ENCODE measurements at places on chromosomes 5 and 9.

DNA sequence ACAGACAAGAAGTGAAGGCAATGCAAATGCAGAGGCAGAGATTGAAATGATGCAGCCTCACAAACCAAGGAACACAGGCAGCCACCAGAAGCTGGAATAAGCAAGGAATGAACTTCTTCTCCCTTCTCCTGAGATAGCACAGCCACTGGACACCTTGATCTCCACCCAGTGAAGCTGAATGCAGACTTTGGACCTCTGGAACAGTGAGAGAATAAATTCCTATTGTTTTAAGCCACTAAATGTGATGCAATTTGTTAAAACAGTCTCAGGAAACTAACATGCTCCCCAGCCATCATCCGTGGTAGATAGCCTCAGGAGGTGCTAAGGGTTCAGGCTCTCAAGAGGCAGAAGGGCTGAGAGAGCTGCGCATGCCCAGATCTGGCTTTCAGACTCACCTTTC lies 512.2 kb upstream of the ZNF608 start:
- no peak for DNase-seq

DNA sequence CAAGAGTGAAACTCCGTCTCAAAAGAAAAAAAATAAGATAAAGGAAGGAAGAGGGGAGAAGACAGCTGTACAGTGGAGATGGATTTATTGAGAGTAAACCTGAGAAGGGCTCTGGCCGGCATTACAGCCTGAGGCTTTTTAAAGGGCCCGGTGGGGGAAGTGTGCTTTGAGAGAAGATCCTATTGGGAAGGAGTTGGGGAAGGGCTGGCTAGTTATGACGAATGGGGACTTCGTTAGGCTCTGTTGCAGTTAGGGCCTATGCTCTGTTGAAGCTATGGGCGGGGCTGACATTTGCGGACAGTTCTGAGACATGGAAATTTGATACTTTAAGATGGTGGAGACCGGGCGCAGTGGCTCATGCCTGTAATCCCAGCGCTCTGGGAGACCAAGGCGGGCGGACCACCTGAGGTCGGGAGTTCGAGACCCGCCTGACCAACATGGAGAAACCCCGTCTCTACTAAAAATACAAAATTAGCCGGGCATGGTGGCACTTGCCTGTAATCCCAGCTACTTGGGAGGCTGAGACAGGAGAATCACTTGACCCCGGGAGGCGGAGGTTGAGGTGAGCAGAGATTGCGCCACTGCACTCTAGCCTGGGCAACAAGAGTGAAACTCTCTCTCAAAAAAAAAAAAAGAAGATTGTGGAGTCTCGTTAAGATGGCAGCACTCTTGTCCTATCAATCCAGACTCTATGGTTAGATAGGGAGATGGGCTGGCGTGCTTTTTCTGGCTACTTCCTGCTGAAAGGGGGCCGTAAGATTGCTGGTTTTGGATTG lies 33.2 kb downstream of the C9orf50 start:
- DNase-seq: no peak

DNA sequence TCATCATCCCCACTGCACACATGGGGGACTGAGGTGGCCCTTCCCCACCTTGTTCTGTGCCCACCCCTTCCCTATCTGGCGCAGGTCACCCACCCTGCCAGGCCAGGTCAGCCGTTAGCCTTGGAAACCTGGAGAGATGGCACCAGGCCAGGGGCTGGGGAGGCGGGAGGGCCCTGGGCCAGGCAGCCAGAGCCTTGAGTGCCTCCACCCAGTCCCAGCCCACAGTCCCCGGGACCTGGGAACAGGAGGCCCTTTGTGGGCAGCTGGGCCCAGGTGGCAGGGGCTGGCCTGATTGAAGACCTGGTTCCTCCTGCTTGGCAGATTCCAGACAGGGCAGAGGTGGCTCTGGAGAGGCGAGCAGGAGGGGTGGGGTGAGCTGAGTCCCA lies 70.6 kb downstream of the LRSAM1 start:
- DNase-seq: no peak

- no peak for DNase-seq
Observed at GRCh38 chr5:21654556-21654955, 1198.6 kb downstream of the CDH12 start.

DNA sequence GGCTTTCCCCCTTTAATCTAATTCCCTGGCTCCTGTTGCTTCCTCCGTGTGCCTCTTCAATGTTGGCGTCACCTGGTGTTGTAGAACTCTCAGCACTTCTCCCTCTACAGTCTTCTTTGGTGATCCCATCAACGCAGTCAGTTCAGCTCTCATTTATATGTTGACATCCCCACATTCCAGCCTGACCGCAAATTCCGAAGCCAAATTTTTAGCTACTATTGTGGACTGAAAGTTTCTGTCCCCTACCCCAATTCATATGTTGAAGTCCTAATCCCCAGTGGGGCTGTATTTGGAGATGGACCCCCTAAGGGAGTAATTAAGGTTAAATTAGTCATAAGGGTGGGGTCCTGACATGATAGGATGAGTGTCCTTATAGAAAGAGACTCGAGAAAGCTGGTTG lies 210.6 kb upstream of the ADAMTSL1 start:
- no peak for DNase-seq

GRCh38 chr5:178786859-178787499 lies 56.5 kb upstream of the ZNF354A start:
- peak; percentile 17 for DNase-seq

DNA sequence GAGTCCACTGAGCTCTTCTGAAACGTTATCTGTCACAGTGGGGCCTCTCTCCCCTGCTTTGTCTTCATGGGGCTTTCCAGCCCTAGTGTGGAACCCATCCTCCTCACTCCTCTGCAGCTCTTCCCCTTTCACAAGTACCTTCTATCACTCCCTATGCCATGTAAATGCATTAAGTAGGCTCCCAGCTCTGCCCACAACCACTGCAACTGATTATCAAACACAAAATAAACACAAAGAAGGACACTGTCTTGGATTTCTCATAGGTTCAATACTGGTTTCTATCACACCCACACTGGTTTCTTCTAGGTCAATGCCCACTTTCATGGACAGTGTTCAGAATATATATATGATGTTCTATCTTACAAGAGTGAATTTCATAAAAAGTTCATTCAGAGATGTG lies 139.4 kb downstream of the GNAQ start:
- no peak for DNase-seq

All from HuH-7 (cell line).